ENCODE measurements at places on chromosomes 13 and 19. TPM values are rescaled to one million over a fixed set of nuclear protein-coding genes. Genes with fewer than 3 reads are reported as not detected.
A peak's percentile ranks its signal among the peaks of the same experiment; 100 is the strongest.

CD33 gene
- total RNA-seq = not detected

CGB5 gene
- not detected for total RNA-seq

TBC1D17 gene
- 30.5 TPM for total RNA-seq

FAM83E gene
- 5.9 TPM for total RNA-seq

CEACAM20 gene
- not detected for total RNA-seq

GRCh38 chr13:53782488-53782961 lies 753.9 kb downstream of the OLFM4 start:
- DNase-seq = peak; percentile 18
